ENCODE measurements at places on chromosomes 5 and 9.

DNA sequence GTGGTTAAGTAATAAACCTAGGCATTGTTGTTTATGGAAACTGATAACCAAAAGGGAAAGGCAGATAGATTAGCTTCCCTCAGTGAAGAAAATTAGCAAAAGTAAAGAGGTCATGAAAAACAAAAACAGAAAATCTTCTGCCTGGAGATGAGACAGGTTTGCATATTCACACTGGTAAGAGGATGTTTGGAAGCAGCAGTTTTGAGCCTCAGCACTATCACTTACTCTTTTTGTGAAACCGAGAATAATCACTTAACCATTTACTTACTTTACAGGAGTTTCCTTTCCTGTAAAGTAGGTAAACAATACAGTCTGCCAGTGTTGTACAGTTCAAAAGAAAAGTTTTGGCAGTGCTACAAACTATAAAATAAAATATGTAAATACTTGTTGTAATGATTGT is 35.5 kb upstream of the EMB start:
- no peak for DNase-seq

- DNase-seq = no peak
Observed at GRCh38 chr5:76717222-76718083, 1.5 kb downstream of the F2R start.

DNA sequence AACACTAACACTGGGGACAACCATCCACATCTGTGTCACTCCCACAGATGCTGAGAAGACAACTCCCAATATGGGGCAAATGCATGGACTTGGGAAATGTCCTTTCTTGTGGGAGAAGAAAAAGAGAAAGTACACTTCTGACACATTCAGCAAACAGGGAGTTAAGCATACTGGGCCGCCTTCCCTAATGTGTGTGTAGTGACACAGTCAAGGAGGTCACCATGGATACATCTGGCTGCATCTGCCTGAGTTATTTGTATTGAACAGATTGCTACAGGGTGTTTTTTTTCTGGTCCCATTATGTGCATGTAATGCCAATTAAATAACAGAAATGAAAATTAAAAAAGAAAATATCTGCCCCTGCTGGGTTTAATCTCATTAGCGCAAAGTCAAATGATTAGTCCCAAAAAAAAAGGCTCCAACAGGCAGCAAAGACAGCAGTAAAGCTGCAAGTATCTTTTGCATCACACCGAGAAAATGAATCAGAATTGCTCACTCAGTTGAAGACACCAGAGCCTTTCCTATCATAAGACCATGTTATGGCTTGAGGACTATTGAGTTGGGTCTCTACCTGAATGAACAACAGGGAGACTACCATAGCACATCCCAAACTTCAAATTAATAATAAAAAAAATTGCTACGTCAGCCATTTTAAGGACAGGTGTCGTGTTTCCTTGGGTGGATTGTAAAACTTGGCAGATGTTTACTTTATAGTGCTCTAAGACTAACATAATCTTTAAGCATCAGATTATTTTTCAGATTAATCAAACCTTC is 395.9 kb downstream of the DTWD2 start:
- DNase-seq = no peak

GRCh38 chr5:114448481-114448880 is 86.6 kb downstream of the KCNN2 start:
- DNase-seq = no peak

GRCh38 chr9:38288502-38288901 is 104.0 kb upstream of the ALDH1B1 start:
- DNase-seq = no peak

DNA sequence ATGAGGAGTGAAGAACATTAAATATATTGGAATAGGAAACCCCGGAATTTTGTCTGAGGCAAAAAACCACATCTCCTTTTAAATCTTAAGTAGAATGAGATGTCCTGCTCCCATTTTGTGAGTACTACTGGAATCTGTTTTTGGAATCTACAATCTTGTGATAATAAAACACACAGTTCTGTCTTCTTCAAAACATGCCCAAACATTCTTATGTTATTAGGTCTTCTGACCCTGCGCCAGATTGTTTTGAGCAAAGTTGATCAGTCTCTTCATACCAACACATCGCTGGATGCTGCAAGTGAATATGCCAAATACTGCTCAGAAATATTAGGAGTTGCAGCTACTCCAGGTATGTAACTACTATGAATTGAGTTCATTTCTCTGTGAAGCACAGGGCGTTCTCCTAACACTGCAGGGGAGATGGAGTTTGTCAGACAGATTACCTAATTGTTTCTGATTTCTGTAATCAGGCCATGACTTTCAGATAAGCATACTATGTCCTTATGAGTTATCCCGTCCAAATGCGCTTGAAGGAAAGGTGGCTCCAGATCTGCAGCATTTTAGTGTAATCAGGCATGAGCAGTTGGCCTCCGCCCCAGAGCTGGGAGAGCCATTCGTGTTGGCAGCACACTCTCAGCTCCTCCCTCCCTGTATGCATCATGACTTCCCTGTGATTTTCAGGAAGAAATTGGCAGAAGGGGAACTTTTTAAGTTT is 88.0 kb downstream of the NLN start:
- DNase-seq = no peak

DNA sequence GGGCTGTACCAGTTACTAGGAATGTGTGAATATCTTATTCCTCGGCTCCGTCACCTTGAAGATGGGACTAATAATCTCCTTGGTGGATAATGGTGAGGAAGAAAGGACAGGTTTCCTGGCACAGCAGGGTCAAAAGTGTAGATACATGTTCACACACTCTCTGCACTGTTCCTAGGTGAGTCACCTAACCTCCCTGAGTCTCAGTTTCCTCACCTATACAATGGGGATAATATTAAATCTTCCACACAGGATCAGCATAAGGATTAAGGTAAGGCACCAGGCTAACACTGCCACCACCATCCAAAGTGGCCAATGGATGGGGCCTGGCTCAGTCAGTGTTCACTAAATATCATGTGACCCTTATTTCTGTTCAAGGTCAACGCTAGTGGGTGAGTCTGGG is 66.9 kb downstream of the PSMB7 start:
- DNase-seq = no peak

DNA sequence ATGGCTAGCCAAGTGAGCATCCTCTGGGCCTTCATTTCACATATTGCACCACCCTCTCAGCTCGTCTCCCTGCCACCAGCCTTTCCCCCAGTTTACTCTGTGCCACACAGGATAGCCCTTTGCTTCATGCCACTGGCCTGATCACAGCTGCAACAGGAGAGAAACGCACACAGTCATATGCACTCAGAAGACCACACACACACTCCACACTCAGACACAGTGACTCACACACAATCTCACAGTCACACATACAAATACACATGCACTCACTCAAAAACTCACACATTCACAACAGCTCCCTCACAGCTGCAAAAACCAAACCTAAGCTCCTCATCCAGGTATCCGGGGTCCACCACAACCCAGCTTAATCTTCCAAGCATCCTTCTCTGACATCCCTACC is 38.7 kb downstream of the TTC39B start:
- DNase-seq = no peak

DNA sequence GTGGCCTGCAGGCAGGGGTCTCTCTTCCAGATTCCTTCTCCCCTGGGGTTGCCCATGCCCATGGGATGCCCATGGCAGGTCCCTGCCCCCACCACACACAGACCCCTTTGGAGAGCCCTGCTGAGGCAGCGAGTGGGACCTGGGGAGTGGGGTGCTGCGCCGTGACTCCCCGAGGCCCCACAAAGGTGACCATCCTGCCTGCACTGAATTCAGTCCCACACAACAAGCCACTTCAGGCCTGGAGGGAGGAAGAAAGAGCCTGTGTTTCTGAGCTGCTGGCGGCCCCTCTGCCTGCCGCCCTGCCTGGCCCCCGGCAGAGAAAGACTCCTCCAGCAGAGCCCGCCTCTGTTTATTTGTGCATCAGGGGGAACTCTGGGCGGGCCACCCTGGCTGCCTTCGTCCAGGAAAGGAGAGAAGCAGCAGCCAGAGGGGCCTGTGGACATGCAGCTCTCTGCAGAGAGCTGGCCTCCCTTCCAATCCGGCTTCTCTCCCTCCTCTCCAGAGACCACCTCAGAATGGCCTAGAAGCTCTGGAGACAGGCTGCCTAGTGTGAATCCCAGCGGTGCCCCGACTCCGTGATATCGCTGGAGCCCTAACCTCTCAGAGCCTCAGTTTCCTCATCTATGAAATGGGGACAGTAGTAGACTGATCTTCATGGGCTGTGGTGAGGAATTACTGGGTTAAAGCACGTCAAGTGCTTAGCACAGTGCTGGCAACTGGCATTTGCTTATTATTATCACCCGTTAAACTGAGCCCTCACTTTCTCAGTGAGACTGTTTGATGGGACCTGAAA is 72.9 kb downstream of the COL27A1 start:
- no peak for DNase-seq

- no peak for DNase-seq
Observed at GRCh38 chr5:150317048-150318003, 14.6 kb upstream of the ARSI start.

DNA sequence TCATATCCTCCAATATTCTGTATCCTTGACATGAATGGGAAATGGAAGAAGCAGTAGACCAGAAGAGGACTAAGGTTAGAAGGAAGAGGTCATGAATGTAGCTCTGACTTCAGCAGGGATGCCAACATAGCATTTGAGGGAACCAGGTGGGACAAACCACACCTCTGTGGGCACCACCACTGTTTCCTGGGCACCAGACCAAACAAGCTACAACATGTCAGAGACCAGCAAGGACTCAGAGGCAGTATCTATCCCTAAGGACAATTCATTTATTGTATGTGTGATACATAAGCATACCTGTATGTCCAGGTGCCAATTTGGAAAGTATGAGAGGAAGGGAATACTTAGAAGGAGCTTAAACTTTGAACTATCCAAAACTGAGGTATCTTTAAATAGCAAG is 192.8 kb downstream of the MAN2A1 start:
- no peak for DNase-seq

GRCh38 chr5:111775224-111775623 is 18.2 kb upstream of the NREP start:
- DNase-seq = no peak

- no peak for DNase-seq
Observed at GRCh38 chr5:41213340-41213739, at the start of gene C6. TSS of gene C6 (minus strand) at chr5:41213532. CDS start at chr5:41203230, 10,302 bp downstream.

DNA sequence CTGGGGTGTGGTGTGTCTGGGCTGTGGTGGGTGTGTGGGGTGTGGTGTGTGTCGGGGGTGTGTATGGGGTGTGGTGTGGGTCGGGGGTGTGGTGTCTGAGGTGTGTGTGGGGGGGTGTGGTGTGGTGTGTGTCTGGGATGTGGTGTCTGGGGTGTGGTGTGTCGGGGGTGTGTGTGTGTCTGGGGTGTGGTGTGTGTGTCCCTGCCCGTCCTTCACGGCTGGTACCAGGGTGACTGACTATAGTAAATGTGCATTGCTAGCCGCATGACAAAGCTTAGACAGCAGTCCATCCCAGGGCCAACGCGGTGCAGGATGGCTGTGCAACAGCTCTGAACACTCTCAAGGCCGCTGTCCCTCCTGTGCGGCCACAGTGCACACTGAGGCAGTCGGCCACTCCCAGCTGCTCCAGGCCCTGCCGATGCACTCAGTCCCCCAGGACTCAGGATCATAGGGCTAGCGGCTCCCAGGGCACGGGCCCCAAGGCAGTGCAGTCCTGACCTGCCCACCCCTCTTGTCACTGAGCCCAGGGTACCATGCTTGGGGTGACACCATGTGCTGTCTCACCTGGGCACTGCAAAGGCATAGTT is 54.0 kb downstream of the SECISBP2 start:
- no peak for DNase-seq

DNA sequence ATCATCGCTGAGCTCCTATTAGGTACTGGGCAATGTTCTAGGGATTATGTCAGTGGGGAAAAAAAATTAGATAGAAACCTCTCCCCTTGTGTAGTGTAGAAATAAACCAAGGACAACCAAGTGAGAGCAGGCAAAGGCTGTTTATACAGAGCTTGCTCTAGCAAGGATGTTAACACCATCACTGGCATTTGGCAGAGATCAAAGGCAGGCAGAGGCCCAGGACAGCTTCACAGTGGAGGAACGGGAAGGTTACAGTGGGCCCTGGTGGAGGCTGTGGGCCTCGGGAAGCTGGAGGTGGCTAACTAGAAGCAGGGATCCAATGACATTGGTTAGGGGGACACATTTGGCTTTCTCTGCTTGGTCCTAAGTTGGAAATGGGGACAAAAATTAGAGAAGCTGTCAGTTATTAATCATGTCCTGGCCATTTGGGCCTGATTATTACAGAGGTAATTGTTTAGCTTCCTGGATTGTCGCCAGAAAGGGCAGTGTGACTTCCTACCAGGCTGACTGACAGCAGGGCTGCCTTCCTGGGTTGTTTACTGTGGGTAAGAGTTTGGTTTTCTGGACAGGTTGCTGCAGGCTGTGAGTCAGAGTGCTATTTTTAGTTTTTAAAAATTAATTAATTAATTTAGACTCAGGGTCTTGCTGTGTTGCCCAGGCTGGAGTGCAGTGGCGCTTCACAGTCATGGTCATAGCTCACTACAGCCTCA is 259.3 kb downstream of the ROR2 start:
- DNase-seq = no peak

DNA sequence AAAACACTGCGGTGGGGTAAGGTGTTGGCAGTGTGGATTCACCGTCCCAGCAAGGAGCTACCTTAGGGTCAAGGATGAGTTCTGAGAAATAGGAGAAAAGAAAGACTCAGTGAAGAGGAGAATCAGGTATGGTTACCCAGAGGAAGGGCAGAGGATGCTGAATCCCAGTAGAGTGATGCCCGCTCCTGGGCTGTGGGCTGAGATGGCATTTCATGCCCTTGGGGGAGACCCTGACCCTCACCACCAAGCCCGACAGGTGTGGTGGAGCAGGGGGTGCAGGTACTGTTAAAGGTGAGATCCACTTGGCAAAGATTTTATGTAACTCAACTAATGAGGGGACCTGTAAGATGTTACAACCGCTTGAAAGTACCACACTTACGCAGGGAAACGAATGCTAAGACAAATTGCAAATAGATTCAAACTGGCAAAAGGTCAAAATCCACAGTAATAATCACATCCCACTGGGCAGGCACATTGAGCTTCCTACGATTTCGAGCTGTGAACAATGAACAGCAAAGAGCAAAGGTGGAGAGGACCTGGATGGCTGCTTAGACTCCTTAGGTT is 2.1 kb downstream of the RNU6ATAC start:
- DNase-seq = no peak

DNA sequence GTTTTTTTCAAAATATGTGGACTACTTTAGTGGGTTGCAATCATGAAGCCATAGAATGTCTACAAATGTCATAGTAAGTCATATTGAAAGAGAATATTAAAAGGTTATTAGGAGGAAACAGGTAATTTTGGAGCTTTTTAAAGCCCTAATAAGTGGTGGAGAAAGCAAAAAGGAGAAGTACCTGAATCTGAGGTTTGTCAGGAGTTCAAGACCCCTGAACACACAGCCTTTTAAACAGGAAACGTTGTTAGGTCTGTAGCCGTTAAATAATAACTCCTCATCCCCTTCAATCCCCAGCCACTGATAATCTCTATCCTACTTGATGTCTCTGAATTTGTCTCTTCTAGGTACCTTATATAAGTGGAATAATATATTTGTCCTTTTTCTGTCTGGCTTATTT is 51.1 kb downstream of the SPEF2 start:
- no peak for DNase-seq

GRCh38 chr5:139664086-139664693 is 16.0 kb downstream of the CXXC5 start:
- no peak for DNase-seq

All from HEK293T (cell line).